ENCODE measurements at places on chromosomes 5 and 9.

DNA sequence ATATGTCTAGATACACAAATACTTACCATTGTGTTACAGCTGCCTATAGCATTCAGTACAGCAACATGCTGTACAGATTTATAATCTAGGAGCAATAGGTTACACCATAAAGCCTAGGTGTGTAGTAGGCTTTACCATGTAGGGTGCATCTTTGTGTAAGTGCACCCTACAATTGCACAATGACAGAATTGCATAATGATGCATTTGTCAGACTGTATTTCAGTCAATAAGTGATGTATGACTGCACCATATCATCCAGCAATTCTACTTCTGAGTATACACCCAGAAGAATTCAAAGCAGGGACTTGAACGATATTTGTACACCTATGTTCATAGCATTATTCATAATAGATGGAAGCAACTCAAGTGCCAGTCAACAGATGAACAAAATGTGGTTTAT lies 100.4 kb upstream of the SLC44A1 start:
- DNase-seq, result no peak

DNA sequence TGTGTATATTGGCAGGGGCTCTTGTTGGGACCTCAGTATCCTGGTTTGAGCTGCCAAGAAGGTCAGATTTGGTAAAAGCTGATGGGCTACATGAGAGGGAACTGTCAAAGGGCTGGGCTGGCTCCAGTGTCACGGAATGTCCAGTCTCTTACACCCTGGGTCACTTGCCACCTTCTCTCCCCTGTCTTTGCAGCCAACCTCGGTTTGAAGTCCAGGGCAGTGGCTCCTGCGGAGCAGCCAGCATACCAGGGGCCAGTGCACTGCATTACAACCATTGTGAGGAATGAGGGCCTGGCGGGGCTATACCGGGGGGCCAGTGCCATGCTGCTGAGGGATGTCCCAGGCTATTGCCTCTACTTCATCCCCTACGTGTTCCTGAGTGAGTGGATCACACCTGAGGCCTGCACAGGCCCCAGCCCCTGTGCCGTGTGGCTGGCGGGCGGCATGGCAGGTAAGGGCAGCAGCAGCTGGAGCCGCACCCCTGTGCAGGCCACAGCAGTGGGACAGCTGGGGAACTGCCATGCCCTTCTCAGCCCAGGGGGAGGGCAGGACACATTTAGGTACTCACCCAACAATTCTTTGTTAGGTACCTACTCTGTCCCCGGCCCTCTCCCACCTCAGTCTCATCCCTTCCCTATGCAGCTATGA lies 24.2 kb downstream of the IL9 start:
- no peak for DNase-seq

DNA sequence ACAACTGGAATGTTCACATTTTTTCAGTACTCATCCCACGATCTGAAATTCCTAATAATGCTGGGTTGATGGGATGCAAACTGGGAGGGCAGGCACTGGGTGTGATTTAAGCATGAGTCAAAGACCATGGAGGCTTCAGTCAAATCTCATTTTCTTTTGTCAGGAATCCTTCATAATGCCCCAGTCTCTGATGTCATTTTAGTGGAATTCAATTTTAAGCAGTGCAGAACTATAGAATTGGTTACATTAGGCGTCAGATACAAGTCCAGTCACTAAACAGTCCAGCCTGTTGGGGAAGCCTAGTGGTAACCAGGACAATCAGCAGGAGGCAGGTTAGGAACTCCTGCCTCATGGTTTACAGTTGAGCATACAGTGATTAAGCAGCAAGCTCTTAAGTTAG lies 41.0 kb upstream of the TMEM215 start:
- no peak for DNase-seq

GRCh38 chr5:15889001-15889400 lies 290.6 kb downstream of the MARCHF11 start:
- no peak for DNase-seq

DNA sequence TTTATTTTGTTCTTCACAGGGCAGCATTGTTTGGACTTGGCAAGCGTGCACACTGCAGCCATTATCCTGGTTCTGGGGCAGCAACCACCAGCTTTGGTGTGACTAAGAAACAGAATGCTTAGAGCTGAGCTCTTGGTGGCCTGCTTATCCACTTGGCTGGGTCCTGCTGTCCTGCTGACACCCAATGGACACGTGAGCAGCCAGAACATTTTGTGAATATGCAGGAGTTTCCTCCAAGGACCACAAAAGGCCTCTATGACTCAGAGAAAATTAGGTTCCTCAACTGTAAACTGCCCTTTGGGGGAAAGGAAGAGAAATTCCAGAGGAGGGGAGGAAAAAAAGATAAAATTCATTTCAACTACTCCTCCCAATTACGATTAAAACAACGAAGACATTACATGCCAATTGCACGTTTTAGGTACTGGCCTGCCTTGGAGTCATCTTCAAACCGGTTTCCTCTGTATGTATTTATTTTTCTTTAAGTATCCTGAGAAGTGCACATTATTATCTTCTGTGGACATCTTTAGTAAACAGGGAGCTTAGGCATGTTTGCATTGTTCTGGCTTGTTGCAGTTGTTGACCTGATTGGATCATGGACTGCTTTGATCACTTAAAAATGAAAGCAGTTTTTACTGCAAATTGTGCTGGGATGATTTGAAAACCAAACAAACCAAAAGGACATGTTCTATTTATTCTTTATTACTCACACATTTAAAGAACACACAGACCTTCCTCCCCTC lies 82.3 kb upstream of the TLE4 start:
- no peak for DNase-seq

DNA sequence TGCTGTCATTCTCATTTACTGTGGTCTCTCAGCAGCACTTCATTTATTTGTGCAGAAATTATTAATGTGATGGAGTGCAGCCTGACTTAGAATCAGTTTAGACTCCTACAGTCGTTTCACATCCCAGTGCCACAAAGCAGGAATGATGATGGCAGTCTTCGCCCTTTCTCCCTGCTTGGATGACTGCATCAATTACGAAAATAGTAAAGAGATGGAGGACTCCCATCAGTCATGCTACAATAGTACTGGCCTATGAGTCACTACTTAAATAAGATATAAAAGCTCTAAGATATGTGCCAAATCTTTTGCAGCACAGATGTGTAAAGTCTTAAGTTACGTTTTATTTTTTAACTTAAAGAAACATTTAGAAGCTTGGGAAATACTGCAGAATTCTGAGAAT lies 263.9 kb downstream of the CHSY3 start:
- no peak for DNase-seq

DNA sequence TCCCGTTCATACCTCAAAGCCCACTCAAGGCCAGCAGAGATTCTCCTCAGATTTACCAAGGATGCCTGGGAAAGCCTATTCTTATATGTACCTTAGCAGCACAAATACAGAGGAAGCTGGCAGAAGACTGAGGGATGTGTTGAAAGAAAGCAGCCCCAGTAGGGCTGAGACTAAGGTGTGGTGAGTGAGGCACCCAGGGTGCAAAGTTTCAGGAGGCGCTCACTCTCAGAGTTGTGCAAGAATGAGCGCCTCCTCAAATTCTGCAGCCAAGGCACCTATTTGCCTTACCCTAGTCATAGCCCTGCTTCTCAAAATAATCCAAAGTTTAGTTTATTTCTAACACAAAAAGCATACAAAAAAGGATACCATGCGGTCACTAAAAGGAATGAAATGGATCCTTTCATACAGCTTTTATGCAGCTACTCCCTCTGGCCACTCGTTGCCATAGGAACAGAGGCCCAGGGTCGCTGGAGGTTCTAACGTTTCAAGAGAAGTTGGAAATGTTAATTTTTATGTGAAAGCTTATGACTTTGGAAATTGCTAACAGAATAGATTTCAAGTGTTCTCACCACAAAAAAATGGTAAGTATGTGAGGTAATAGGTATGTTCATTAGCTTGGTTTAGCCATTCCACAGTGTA lies 79.7 kb upstream of the SMIM23 start:
- DNase-seq, result no peak

DNA sequence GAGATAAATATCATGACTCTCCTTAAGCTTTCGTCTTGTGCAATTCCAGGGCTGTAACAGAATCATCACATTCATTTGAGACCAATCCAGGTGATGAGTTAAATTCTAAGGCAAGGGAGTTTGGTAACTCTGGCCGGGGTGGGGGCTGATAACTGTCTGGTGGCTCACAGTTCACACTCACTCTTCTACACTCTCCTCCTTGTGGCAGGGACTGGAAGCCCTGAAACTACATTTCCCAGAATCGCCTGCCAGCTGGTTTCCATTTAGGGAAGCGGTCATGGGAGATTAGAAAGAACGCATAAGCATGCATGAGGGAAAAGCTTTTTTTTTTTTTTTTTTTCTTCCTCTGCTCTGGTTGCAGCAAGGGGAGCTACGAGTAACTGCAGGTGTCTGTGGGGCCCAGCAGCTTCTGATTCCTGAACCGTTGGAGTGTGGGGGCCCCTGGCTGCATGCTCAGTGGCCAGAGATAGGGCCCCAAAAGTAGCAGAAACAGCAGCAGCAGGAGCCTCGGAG lies 154.8 kb upstream of the TBC1D2 start:
- DNase-seq, result no peak

DNA sequence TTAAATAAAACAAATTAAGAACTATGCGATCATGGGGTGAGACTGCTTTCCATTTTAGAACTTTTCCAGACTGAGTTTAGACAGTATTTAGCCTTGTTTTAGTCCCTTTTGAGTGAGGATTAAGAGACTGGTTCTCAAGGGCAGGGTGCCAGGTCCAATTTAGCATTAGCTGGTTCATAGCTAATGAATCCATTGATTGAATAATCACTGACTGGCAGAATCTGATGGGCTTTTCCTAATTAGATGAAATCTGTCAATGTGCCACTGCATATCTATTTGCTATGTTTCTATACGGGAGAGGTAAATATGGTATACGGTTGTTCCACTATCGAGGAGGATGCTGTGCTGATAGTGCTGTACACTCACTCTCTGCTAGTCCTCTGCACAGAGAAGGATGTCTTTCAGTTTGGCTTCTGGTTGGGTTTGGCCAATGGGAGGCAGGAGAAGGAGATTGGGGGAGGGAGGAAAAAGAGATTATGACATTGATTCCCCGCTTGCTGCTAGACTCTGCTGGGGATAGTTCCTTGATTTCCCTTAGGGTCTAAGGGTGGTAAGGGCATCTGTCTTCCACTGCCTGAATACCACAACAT lies 496.6 kb downstream of the CTNND2 start:
- DNase-seq, result no peak

GRCh38 chr9:489198-490197 lies 274.8 kb downstream of the DOCK8 start:
- no peak for DNase-seq

DNA sequence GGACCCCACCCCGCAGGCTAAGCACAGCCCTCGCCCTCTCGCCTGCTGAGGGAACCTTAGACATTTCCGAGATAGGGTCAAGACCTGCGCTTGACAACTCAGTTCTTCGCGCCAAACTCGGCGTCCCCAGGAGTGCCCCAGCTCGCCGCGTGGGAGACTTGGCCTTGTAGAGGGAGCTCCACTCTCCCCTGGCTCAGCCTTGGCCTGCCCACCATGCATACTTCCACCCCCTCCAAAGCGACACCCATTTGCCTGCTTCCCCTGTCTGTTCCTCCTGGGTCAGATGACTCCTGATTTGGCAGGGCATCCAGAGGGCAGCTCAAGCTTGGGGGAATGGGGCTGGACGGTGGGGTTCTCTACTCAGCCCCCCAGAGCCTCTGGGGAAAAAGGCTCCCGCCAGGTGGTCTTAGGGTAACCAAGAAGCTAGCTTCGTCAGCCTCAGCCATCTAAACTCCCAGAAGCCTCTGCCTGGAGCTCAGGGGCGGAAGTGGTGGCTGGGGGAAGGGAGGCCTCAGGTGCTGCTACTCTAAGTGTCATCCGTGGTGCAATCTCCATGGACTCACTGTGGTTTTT lies 560 bp downstream of the DOCK2 start:
- DNase-seq, result no peak

DNA sequence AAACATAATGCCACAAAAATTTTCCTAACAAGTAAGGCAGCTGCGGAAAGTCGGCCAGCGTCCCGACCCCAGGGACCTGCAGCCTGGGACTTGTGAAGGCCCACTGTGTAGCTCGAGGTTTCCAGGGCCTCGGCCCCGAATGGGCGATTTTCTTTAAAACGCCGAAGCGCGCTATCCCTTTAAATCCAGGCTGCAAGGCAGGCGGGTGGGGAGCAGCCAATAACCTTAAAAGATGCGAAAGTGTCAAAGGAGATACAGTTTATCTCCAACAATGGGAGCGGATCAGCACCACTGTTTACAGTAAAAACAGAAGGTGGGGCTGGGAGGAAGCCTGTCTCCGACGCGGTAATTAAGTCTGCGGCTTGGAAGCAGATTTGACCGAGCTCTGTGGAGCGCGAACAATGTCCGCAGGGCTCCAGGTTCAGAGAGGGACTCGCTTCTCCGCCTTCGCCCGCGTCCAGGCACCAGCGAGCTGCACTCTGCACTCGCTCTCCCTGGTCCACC lies 1.7 kb upstream of the ZSWIM6 start:
- DNase-seq, result no peak

- DNase-seq, result no peak
Measured at GRCh38 chr5:154284433-154284832, 93.9 kb downstream of the GALNT10 start.

DNA sequence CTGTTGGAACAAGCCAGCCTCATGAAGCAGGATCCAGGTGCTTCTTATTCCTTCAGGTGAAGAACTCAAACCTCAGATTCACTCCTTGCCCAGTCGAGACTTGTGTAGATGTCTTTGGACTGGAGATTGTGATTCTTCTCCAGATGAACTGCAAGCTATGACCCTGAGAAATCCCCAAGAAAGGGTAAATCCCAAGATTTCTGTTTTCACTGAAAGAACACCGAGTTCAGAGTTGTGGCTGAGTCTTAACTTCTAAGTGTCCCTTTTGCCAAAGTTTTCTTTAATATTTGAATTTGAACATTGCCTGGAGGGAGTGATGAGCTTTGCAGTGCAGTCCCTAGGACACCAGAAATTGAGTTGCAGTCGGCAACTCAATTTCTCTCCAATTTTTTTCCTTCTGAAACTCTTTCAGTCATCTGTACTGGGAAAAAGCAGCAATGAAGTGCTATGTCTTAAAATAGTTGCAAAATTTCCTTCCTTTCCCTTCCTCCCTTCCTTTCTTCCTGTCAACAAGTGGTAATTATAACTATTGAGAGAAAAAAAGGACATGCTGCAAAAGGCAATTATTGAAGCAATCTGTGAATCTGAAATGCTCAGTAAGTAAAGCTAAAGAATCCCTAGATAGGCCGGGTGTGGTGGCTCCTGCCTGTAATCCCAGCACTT lies 56.1 kb downstream of the ANKRD55 start:
- no peak for DNase-seq

DNA sequence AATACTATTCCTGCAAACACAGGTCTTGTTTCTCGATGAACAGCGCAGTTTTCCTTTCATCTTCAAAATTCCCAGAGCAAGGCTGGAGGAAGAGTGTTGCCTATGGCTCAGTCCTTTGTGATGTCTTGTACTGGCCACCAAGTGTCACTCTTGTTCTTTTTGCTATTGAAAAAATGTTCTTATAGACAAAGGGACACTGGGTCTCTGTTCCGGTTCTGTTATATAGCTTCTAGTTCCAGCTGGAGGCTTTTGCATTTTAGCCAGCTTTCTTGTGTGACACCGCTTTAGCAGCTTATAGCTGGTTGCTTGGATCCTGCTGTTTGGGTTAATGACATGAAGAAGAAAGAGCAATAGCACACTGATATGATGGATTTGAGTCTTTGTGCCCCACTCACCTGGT lies 343.7 kb upstream of the KCNN2 start:
- DNase-seq, result no peak

- DNase-seq, result no peak
Measured at GRCh38 chr5:173679909-173680630, 63.6 kb upstream of the BOD1 start.

GRCh38 chr9:135050072-135050990 lies 37.1 kb upstream of the OLFM1 start:
- DNase-seq, result no peak

GRCh38 chr5:168822745-168823281 lies 243.6 kb upstream of the PANK3 start:
- no peak for DNase-seq

- DNase-seq, result no peak
Measured at GRCh38 chr9:124473310-124473709, 23.1 kb downstream of the ADGRD2 start.

Measured in cortex of kidney (tissue), 1 donor.